ENCODE measurements at places on chromosomes 6 and 20. TPM values are rescaled to one million over a fixed set of nuclear protein-coding genes. Genes with fewer than 3 reads are reported as not detected.

Gene PTCRA
- total RNA-seq: not detected

Gene SLC17A2
- not detected for total RNA-seq

Gene FAM217A
- total RNA-seq: not detected

Gene TGM3
- total RNA-seq: 0.09 TPM

Gene UNC5CL
- under 0.01 TPM for total RNA-seq

Gene IFT52
- total RNA-seq: 47.6 TPM

Gene SIRPB2
- not detected for total RNA-seq

Gene SUMO4
- total RNA-seq: 1.6 TPM

Gene PTPRK
- total RNA-seq: 51.5 TPM

Gene LTV1
- 11.7 TPM for total RNA-seq

Gene MYH7B
- total RNA-seq: 0.26 TPM

Gene COL12A1
- 258 TPM for total RNA-seq

Gene SLC9A8
- total RNA-seq: 11.6 TPM

Gene MOG
- total RNA-seq: not detected

Gene DSTN
- total RNA-seq: 166 TPM

Gene CTCFL
- not detected for total RNA-seq

Measured in bronchial smooth muscle cell (primary cell).